ENCODE measurements at places on chromosomes 11 and 22.

- DNase-seq: no peak
These were observed 10.9 kb upstream of the MPEG1 start for GRCh38 chr11:59223611-59224010.

GRCh38 chr11:61887839-61888494, 3.4 kb downstream of the FADS3 start:
- DNase-seq: no peak

- no peak for DNase-seq
These were observed 9.8 kb downstream of the RPL27A start for GRCh38 chr11:8692417-8692816.

DNA sequence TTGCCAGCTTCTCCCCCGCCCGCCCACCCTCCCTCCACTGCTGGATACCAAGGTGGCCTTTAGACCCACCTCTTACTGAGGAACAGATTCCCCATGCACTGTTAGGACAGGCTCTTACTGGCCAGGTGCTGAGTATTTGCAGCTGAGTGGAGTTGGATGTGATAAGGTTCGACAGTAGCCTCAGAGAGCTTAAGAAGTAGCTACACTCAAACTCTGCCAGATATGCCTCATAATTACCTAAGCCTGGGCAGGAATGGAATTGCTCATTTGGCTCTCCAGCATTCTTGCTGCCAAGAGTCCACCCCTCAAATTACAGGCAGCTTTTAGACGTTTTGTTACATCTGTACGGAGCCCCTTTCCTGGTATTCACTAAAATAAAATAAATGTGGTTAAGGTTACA, 9.6 kb downstream of the FAM181B start:
- no peak for DNase-seq

DNA sequence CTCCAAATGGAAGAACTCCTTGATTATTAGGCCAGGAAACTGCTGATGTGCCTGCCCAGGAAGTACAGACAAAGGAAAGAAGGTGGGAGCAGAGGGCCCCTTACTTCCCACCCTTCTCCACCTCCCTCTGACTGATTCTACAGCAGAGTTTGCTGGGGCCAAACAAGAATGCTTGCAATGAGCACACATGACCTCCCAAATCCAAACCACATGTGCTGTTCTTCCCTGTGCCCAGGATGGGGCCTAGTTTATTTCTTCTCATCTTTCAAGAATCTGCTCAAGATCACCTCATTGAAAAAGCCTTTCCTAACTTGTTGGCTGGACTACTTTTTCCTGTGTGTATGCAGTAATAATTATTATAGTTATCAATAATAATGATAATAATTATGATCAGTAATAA, 286.1 kb downstream of the RAB38 start:
- DNase-seq: no peak

- DNase-seq: no peak
These were observed 2.7 kb upstream of the PTPRJ start for GRCh38 chr11:47977623-47978022.

DNA sequence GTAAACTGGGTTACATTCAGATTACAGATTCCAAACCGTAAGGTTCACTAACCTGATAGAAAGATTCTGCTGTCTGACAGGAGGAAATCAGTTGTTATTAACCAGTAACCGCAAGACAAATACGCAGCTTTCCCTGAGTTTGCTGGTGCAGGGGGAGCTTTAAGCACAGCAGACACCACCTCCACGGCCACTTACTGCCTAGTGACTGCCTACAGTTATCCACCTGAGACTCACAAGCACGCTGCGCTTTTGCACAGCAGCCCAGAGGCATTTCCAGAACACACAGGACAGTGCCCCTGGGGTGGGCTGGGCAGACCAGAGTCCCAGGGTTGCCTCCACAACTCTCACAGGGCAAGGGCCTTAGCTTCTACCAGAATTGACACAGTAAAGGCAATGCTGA, 90.9 kb downstream of the CTTN start:
- no peak for DNase-seq

DNA sequence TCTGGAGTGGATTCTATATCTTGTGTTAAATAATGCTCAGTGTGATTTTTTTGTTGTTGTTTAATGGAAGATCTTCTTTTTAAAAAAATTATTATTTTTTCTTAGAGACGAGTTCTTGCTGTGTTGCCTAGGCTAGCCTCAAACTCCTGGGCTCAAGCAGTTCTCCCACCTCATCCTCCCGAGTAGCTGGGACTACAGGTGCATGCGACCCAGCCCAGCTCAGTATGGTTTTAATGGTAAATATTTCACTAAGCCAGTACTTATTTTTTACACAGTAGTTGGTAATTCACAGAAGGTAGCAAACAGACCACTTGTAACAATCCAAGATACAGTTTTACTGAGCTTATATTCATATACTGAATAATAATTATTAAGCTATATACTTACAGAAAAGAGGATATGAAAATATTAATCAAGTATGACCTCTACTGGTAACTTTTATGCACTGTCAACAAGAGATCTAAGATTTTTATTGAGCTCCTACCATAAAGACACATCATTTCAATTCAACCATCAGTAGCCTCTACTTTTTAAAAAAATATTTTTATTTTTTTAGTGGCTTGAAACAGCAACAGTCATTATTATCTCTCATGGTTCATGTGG, 6.1 kb upstream of the CD59 start:
- DNase-seq: peak; percentile 71

DNA sequence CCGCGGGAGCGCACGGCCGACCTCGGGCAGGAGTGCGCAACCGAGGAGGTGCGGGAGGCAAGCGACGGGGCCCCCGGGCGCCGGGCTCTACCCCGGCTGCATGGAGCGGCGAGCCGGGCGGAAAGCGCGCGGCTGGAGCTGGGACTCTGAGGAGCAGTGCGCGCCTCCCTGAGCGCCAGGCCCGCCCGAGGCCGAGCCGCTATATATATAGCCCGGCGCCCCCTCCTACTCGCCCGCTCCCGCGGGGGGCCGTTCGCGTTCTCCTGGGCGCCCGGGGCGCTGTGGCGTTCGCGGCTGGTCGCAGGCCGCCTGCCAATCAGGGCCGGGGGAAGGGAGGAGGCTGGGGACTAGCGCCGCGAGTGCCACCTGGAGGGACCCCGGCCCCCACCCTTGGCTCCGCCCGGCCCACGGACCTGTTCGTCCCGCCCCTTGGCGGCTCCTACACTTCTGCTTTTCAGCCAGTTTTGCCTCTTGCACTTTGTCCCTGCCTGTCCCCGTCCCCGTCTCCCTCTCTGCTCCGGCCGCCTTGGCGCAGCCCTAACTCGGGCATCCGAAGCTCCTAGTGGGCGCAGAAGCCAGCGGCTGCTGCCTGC, at the start of gene FGF4:
TSS of gene FGF4 (minus strand) at position 179 of the 593 bp plus-strand sequence. CDS start 257 bp downstream, outside the sequence.
- no peak for DNase-seq

DNA sequence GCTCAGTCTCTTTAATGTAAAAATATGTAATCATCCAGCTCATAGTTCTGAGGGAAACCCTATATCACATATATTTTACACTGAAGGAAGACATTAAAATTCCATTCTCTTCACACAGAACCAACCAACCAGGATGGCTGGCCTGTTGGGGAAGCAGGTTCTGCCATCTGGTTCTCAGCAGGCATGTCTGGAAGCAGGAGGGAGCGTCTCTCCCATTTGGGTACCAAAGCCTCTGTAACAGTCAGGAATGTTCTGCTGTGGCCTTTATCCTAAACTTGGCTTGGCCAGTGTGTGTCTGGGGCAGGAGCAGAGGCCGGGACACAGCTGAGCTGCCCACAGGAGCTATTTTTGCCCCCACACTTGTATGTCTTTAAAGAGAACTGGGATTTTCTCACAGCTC, 29.2 kb downstream of the SGSM3 start:
- DNase-seq: no peak

- DNase-seq: no peak
These were observed at the start of gene MS4A14 for GRCh38 chr11:60396382-60396781. Gene MS4A14, plus strand, starts transcription at chr11:60396459. Its CDS starts 120 bp downstream, at chr11:60396579.

- DNase-seq: no peak
These were observed 839.4 kb downstream of the OPCML start for GRCh38 chr11:132692891-132693290.

- no peak for DNase-seq
These were observed 1.4 kb upstream of the NEFH start for GRCh38 chr22:29478326-29479276.

DNA sequence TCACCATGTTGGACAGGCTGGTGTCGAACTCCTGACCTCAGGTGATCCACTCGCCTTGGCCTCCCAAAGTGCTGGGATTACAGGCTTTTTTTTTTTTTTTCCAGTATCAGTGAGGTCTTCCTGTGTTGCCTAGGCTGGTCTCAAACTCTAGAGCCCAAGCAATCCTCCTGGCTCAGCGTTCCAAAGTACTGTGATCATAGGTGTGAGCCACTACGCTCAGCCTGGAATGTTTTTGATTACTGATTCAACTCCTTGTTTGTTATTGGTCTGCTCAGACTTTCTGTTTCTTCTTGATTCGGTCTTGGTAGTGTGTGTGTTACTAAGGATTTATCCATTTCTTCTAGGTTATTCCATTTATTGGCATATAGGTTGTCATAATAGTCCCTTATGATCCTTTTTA, 31.3 kb downstream of the NAGA start:
- DNase-seq: no peak

- no peak for DNase-seq
These were observed 12.1 kb downstream of the HPS4 start for GRCh38 chr22:26471522-26471921.

DNA sequence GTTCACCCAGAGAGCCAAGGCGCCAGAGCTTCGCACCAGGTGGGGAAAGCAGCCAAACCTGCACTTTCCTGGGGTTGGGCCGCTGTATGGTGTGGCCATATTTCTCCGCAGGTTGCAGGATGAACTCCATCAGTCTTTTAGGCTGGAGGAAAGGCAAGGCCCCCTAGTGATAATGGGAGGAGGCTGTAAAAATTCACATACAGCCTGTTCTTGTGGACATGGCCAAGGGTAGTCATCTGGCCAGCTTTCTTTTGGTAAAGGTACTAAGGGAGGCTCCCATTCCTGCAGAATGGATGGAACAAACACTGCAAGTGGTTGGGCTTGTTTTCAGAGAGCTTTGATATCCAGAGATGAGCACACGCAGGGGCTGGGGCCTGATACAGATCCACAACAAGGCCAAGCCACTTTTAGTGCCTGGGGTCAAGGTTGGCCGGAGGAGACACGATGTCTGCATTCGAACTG, 29.6 kb downstream of the C22orf31 start:
- no peak for DNase-seq

- no peak for DNase-seq
These were observed 8.0 kb upstream of the FXYD2 start for GRCh38 chr11:117832511-117832910.

DNA sequence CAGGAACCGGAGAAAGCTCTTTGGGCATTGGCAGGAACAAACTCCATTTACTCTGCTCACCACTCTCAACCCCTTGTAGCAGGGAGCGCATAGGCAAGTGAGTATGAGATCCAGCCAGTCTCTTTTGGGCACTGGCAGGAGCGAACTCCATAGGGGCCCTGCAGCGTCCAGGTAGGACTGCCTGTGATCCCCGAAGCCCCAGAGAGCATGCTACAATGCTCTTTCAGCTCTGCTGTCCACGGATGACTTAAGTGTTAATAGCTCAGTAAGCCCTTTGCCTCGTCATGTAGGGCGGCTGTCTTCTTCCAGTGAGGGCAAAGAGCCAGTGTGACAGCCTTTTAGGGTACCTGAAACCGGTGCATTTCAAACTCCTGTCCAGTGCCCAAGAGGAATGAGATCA, 1525.6 kb upstream of the RAG2 start:
- DNase-seq: no peak

DNA sequence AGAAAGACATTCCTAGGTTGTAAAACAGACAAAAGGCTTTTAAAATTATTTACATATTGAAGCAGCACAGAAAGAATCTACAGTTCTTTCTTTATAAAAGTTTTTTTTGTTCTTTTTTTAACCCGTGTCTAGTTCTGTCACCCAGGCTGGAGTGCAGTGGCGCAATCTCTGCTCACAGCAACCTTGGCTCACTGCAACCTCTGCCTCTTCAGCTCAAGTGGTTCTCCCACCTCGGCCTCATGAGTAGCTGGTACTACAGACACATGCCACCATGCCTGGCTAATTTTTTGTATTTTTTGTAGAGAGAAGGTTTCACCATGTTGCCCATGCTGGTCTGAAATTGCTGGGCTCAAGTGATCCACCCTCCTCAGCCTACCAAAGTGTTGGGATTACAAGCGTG, 3.8 kb upstream of the INCENP start:
- no peak for DNase-seq

- DNase-seq: no peak
These were observed 396.2 kb downstream of the NTM start for GRCh38 chr11:131766637-131767036.

- no peak for DNase-seq
These were observed 809 bp downstream of the PDE2A start for GRCh38 chr11:72673284-72673942.

DNA sequence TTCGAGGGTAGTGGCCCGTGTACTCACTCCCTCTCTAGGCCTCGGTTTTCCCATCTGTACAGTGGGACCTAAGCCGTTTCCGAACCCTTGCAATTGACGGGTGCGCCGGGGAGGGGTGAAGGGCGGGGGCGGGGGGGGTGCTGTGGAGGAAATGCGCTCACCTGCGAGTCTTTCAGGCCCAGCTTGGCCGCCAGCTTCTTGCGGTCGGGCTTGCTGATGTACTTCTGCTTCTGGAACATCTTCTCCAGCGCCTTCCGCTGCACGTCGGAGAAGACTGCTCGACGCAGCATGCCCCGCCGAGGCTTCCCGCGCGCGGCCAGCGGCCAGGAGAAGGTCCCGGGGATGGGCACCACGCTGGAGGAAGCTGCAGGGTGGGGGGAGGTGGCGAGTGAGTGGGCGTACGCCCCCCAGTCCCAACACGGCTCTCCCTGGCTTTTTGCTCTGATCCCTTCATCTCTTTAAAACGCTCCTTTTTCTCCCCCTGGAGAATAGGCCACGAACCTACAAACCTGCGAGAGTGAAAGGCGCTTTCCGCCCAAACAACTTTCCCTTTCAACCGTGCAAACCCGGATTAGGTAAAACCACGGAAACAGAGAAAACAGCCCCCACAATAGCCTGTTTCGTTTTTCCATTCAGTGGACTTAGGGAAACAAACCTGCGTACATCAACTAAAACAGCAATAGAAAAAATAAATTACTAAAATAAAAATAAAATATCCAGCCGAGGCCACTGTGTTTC, 3.2 kb downstream of the DBX1 start:
- DNase-seq: no peak

DNA sequence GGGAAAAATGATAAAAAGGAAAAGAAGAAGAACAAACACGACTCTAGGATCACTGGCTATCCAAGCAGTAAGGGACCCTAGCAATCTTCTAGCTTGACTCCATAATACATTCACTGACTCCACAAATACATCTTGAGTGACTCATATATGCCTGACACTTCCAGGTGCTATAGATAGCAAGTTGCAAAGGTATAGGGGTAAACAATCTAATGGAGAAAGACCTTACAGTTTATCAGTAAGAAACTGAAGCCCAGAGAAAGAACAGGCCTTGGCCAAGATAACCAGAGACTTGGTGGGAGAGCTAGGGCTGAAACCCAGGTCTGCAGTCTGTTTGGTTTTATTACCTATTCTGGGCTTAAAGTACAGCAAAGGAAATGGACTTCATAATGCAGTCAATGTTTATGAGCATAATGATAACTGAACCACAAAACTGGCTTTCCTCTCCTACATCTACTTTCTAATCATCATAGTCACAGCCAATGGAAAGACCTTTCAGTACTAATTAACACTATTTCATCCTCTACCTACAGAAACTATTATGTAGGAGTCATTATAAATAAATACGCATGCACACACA, 19.7 kb upstream of the SLC5A1 start:
- DNase-seq: no peak

GRCh38 chr11:19437760-19438159, 197.0 kb upstream of the E2F8 start:
- DNase-seq: no peak

- no peak for DNase-seq
These were observed 3.3 kb upstream of the GRAMD1B start for GRCh38 chr11:123426789-123427188.
